ENCODE measurements at places on chromosomes 1 and 21.

DNA sequence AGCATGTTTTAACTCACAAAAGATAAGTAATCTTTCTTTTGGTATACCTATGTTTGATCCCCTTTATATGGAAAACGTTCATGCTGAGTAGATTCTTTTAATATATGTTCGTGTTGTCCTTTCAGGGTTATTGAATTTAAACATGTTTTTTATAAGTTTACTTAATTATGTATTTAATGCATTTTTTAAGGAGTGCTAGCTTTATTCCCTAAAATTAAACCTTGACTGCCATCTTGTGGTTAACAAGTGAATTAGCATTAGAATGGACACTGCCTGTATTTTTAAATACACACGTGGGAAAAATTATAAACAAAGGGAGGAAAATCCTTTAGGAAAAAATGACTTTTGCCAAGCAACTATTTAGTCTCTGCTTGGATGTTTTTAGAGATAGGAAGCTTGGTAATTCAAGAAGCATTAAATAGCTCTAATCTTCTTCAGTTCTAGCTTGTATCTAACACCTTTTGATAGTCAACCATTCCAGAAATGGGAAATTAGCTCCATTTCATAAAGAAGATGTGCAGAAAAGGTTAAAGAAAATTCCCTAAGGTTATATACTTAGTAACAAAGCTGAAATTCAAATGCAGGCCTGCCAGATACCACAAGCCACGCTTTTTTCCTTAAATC is 43.0 kb downstream of the UBE2U start:
- no peak for DNase-seq

- DNase-seq: no peak
These were observed 53.2 kb downstream of the SYT2 start for GRCh38 chr1:202656951-202657646.

GRCh38 chr1:93575621-93576284 is 105.9 kb downstream of the BCAR3 start:
- DNase-seq: no peak

DNA sequence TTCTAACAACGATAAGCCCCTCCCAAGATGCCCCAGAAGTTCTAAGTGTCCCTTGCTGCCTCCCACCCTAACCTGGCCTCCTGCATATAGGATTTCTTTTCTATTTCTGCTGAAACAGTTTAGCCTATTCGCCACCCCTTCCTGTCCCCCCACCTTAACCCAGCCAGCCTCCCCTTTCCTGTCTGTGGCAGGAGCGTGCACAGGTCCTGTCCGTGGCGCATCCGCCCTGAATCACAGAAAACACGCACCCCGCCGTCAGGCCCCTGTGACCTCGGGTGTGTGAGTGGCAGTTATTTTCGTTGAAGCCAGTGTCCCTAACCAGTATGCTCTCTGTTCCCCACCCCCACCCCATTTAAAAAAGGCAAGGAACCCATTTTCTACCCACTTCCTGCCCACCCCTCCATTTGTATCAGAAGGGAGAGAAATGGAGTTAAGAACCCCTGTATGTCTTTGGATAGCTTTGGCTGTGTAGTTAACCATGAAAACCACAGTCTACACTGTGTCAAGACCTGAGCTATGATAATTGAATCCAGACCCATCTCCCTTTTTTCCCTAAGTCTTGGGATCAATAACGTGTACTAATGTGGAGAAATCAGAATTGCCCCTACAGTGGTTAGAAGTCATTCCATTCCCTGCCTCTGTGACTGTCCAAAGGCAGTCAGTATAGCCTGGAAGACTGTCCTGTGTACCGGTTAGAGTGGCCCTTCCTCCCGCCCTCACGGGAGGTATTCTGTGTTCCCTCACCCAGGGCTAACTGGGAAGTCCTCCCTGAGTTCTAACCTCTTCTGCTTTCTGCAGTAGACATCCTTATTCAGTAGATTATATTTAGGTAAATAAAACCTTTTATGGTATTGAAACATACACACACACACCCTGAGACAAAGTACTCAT is 1.8 kb downstream of the PLEKHO1 start:
- DNase-seq: no peak

DNA sequence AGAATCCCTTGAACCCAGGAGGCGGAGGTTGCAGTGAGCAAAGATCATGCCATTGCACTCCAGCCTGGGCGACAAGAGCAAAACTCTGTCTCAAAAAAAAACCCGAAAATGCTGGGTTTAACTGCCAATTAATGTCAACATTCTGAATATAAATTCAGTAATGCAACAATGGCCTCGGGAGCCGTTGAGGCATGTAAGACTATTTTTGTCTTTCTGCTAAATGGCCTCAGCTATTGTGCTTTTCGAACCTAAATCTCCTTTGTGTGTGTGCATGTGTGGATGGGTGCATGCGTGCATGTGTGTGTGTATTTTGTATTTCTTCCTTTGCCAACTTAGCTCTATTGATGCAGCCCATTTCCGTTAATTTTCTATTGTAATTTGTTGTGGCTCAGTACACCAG is 31.6 kb downstream of the CLIC4 start:
- no peak for DNase-seq
